ENCODE measurements at places on chromosomes 3 and 15. TPM values are rescaled to one million over a fixed set of nuclear protein-coding genes. Genes with fewer than 3 reads are reported as not detected.

- no peak for DNase-seq
Observed at GRCh38 chr3:112604536-112604935, 36.4 kb downstream of the CCDC80 start.

DNA sequence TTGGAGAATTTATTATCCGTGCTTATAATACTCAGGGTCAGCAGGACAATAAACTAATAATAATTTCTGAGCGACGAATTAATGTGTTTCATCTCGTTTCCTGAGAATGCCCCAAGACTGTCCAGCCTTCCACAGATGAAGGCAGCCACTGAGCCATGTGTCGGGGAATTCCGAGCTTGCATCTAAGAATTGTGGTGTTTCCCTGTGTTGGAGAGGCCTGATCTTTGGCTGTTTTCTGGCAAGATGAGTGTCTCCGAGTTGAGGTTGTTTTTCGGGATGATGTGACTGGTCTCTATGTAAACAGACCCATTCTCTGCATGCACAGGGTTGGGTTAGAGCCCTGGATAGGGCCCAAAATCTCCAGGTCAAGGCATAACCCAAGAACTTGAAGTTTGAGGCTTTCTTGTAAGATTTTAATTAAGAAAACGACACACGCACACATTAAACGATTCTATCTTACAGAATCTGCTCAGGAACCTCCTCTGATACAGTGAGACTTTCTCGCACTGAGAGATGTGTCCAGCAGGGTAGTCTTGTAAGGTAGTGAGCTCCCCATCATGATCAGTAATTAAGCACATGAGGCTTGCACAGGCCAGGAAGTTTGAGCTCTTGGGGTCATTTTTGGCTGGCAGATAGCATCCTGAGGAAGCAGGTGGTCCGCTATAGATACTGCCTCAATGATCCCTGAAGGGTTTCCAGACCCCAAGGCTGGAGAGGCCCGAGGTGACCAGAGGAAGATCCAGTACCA, 14.4 kb downstream of the FGD5 start:
- DNase-seq = no peak

DNA sequence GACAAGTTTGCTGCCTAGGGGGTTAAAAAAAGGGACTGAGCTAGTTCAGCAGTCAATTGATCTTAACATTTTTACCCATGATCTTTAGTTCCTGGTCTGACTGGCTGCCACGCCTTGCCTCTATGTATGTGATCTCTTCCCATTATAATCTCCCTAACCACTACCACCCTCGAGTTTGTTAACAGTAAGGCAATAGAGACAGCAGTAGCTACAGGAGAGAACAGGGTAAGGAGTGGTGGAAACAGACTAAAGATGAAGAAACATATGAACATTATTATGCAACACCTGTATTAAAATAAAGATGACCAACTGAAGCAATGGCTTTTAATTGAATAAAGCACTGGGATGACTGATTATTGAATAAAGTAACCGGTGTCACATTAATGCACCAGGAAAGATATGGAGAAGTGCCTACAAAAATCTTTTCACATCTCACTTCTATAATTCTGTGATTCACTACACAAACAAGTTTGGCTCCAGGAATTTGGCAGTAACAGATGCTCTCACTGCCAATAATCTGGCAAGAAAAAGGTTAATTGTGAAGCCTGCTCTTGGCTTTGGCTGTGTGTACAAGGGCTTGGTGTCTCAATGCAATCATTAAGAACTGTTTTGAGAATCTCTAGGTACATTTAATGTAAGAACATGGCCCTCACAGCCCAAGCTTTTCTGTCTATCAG, 95.7 kb downstream of the HHLA2 start:
- DNase-seq = peak; percentile 22

DNA sequence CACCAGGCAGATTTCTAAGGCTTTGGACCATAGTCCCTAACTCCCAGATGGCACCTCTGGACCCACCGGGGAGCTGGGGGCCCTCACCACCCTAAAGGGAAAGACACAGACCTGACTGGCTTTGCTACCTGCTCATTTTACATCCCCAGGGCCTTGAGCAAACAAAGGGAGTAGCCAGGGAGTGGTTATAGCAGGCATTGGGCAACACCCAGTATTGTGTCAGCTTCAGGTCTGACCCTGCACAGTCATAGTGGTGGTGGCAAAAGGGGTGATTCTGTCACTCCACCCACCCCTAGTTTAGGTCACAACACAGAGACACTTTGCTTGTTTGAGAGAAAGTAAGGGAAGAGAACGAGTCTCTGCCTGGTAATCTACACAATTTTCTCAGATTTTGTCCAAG, 352.5 kb downstream of the DIPK2A start:
- no peak for DNase-seq

SERINC4 gene
- not detected for total RNA-seq

OXTR gene
- 6.2 TPM for total RNA-seq

GOLGA6A gene
- under 0.01 TPM for total RNA-seq

DNA sequence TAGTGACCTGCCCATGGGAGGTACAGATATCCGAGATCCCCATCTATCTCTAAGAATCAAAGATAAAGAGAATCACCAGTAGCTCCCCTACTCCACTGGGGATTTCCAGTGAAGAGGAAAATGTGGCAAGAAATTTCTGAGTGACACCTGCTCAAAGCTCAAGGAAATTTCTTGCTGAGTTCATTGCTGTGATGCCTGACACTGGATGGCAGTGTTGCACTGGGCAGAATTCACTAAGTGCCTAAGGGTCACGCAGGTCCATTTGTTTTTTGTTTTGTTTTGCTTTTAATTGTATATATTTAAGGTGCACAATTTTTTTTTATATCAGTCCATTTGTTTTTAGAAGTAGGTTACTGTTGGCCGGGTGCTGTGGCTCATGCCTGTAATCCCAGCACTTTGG, 109.5 kb upstream of the KCNAB1 start:
- DNase-seq = peak; percentile 69

CCDC50 gene
- 78.2 TPM for total RNA-seq

C15orf62 gene
- total RNA-seq = under 0.01 TPM

- DNase-seq = no peak
Observed at GRCh38 chr3:142021127-142021526, 128.2 kb downstream of the TFDP2 start.

DNA sequence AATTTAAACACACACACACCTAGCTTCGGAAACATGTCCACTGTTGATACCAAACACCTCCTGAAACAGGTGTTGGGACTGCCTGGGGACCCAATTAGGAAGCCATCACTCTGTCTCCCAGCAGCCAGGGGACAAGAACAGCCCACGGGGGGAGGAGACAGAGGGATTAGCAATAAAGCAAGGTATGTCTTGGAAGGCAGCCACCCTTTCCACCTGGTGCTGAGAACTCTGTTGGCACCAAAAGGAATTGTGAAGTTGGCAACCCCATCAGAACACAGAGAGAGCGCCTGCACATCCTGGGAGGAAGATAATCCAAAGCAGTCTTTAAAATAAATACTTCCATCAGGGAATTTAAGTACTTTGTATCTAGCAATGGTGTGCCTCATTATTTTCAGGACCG, 111.0 kb downstream of the ADAMTS17 start:
- DNase-seq = no peak

DNA sequence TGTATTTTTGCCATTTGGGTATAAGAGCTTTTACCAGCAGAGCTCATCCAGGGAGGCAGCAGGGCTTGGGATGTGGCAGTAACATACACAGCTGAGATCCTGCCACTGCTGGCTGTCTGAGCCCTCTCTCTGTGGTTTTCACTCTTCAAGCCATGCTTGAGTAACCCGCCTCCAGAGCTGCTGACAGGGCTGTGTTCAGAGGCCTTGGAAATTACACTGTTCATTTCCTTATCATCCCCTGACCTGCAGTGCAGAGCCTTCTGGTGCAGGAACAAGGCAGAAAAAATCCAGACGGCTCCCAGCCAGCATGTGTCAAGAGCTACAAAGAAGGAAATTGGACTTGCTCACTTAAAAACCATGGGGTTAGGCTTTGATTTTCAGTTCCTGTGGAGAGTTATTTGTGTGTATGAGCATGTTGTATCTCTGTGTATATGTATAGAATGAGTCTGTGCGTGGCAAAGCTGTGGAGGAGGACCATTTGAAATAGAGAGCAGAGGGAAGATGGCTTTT, 47.0 kb downstream of the ZNF609 start:
- DNase-seq = peak; percentile 74

- DNase-seq = peak; percentile 84
Observed at GRCh38 chr3:62587579-62588031, 214.3 kb upstream of the FEZF2 start.

- DNase-seq = no peak
Observed at GRCh38 chr15:51155891-51156290, 61.2 kb upstream of the TNFAIP8L3 start.

DNA sequence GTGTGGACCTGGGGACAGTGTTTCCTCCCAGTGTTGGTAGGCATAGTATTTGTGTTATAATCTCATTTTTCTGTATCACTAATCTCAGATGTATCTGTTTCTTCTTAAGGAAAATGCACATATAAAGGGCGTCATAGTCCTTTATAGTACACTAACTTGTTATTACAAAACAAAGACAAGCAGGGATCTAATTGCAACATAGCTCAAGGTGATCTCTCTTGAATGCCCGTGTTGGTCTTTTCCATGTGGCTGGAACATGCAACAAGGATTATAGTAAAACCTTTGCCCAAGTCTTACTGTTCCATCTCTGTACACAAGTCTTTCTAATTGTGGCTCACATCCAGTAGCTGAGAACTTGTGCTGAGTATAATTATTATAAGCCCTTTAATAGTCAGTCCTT, 3.5 kb upstream of the GPR87 start:
- no peak for DNase-seq

DNA sequence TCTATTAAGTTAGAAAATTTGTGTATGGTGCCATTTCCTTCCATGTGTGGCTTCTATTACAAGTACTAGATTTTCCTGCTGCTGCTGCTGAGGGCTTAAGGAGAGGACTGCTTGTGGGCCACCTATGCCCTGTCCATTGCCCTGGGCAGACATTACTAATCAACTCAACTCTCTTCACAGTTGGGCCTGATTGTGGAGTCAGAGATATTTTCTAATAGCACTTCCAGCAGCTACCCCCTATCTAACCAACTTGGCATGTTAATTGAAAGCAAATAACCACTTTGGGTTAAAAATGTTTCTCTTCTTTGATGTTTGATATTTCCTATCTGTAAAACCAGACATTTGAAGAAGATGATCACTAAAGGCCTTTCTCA, 242.0 kb downstream of the EDEM1 start:
- no peak for DNase-seq

GRCh38 chr3:143135150-143135549, 15.6 kb downstream of the CHST2 start:
- peak; percentile 92 for DNase-seq

DNA sequence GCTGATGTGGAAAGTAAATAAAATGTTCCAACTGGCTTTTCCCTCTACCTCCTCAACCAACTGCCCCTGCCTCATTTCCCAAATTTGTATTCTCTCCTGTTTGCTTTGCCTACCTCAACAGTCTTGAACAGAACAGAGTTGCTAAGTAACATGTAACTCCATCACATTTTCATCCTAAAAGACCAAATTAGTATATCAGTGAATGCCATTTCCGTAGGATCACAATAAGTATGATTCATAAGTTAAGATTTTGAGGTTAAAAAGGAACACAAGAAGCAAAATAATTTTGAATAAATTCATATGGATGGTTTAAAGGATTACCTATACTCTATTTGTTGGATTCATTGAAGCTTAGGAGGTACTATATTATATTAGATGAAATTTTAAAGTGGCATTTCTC, 154.9 kb downstream of the ECT2 start:
- no peak for DNase-seq

- no peak for DNase-seq
Observed at GRCh38 chr3:23406601-23407000, 203.5 kb downstream of the UBE2E2 start.

CCR2 gene
- not detected for total RNA-seq

LTF gene
- total RNA-seq = 0.72 TPM

- peak; percentile 73 for DNase-seq
Observed at GRCh38 chr3:193829781-193830180, 236.8 kb downstream of the OPA1 start.

DNA sequence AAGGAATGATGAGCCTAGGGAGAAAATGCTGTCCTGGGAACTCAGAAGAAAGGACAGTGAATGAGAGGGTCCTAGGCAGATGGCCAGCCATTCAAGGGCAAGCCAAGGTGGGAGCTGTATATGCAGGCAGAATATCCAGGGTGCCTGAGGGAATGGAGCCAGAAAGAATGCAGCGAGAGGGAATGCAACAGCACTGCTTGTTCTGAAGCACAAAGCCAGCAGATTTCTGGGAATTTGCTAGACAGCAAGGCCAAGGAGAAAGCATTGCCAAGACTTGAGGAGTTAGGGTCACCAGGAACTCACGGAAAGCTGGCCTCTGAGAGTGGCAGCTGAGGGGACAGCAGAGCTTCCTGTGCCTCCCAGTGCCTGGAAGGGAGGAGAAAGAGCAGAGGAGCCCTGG, 200.6 kb downstream of the MYRIP start:
- DNase-seq = no peak

DNA sequence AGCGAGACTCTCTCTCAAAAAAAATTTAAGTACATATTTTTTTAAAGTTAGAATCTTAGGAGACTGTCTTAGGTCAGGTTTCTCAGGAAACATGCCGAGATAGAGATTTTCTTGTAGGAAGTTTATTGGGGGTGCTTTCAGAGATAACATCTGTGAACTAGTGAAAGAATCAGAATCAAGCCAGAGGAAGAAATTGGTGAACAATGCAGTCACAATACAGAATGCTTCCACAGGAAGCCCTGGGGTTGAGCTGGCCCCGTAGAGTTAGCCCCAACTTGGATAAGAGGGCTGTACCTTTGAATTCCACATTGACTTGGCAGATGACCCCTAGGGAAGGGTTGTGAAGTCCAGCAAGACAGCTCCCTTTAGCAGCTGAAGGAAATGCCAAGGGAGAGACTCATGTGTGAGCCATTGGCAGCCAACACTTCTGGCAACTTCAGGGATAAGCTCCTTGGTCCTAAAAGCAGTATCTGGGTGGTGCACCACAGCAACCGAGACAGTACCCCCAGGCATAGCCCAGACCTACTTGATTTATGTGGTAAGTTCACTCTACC, 7.1 kb upstream of the PLCB2 start:
- DNase-seq = peak; percentile 93

GRCh38 chr15:33468740-33469139, 158.0 kb downstream of the RYR3 start:
- no peak for DNase-seq

- DNase-seq = peak; percentile 80
Observed at GRCh38 chr3:162390891-162391290, 894.3 kb downstream of the OTOL1 start.

- DNase-seq = no peak
Observed at GRCh38 chr3:117356091-117356705, 646.6 kb downstream of the TUSC7 start.

GRCh38 chr15:68508485-68509189, 70.2 kb upstream of the CORO2B start:
- no peak for DNase-seq

ZPLD1 gene
- under 0.01 TPM for total RNA-seq

GRCh38 chr3:147410526-147411237, 1.5 kb downstream of the ZIC1 start:
- DNase-seq = peak; percentile 63

DNA sequence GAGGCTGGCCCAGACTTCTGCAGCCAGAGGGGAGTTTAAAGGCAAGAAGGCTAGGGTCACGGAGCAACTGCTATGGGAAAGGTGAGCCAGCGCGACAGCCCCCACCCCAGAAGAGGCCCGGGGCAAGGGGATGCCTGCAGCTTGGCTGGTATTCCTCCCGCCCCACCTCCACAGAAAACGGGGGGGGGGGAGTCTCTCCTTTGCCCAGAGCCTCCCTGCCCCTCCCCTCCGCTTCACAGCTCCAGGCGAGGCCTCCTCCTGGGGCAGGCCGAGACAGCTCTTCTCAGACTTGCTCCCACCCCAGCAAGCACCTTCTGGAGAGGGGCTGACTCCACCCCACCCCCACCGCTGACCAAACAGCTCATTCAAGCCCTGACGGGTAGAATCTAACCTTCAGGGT, 13.4 kb downstream of the ANP32A start:
- no peak for DNase-seq

EPHA3 gene
- 12.7 TPM for total RNA-seq

All from osteoblast (primary cell).